Renal pelvis (tissue), 12 donors: ENCODE measurements at places on chromosomes 11 and 22.
A peak's percentile ranks its signal among the peaks of the same experiment; 100 is the strongest.

DNA sequence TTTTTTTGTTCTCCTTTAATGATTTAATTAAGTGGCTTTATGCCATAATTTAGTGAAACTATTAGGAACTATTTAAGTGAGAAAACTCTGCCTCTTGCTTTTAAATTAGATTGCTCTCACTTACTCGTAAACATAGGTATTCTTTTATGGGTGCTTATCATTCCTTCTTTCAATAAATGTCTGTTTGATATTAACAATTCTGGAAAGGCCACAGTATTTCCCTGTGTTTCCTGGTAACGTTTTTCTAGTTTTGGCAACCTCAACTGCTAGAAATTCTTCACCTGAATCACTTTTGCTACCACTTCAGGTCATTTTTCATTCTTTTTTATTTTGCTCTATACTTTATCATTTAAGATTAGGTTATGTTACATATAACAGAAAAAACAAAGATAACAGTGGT is 19.9 kb upstream of the NCR3LG1 start:
- DNase-seq, result no peak

DNA sequence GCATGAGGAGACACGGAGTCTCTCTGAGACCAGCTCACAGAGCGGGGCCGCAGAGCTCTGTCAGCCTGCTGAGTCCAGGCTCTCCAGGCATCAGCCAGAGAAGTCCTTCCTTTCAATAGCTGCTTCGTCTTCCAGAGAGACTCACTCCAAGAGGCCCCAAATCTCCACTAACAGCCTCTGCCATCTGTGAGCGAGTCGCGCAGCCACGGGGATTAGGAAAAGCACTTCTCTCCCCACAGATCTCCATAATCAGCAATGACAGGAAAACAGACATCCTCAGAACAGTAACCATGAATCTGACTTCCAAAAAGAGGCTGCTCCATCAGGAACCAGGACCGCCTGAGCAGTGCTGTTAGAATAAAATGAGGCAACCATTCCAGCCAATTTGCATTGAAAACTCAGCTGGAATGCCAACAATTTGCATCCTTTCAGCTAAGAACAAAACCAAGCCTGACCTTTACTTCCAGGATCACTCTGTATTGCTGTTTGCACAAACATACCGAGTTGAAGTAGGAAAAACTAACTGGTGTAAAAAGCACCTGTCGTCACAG is 65.4 kb downstream of the SMCO4 start:
- no peak for DNase-seq

- DNase-seq, result peak; percentile 71
Observed at GRCh38 chr11:71240865-71241691, 11.3 kb downstream of the SHANK2 start.

DNA sequence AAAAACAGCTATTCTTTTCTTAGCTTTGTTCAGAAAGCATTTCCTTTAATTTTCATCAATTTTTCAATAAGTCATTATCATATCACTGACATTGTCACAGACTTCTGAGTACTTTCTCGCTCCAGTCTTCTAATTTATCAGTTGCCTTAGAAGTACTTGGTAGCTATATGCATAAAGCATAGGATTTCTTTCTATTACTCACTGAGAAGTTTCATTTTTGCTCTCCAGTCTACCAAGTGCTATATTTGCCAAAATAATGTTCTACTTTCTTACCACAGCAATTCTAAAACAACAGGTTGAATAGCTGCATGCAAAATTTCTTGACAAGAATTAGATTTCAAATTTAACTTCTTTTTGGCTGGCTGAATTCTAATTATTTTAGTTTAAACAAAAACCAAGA is 116.3 kb downstream of the STK33 start:
- no peak for DNase-seq

DNA sequence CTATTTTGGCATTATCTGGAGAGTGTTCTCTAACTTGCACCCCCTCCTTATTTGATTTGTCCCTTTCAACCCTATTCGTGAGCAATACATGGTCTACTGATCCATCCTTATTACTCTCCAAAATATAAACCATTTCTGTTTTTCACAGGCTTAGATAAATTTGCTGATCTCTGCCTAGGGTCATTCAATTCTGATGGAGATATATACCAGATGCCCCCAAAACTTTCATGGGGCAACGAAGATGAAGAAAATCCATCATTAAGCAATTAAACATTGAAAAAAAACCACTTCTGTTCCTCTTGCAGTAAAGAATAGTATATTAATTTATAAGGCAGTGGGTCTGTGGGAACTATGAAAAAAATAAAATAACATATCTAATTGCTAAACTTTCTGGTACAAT is 313.4 kb downstream of the CASP12 start:
- no peak for DNase-seq

DNA sequence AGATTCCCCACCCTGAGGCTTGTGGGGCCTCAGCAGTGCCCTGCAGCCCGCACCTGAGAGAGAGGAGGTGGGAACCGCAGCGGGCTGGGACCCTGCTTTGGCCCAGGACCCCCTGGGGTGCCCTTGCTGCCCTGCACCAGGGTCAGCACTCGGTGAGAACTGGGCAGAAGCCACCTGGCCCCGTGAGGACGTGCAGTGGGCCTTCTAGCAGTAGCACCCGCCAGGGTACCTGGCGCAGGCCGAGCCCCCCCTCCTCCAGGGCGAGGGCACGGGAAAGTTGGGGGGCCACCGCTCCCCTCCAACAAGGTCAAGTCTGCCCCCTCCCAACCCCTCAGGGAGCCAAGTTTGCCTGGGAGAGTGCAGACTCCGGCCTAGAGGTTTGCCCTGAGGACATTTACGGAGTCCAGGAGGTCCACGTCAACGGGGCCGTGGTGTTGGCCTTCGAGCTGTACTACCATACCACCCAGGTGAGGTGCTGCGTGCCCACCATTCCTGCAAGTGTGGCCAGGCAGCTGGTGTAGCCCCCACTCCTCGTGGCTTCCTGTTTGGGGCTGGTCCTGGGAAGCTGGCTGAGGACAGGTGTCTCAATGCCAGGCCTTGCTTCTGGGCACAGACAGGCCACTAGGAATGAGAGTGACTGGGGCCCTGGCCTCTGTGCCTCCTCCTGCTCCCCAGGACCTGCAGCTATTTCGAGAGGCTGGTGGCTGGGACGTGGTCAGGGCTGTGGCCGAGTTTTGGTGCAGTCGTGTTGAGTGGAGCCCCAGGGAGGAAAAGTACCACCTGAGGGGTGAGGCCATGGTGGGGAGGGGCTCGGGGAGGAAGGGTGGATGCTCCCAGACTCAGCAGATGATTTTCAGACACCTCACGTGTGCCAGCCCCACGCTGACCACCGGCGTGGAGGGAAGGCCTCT is 3.5 kb downstream of the PGGHG start:
- DNase-seq, result no peak

DNA sequence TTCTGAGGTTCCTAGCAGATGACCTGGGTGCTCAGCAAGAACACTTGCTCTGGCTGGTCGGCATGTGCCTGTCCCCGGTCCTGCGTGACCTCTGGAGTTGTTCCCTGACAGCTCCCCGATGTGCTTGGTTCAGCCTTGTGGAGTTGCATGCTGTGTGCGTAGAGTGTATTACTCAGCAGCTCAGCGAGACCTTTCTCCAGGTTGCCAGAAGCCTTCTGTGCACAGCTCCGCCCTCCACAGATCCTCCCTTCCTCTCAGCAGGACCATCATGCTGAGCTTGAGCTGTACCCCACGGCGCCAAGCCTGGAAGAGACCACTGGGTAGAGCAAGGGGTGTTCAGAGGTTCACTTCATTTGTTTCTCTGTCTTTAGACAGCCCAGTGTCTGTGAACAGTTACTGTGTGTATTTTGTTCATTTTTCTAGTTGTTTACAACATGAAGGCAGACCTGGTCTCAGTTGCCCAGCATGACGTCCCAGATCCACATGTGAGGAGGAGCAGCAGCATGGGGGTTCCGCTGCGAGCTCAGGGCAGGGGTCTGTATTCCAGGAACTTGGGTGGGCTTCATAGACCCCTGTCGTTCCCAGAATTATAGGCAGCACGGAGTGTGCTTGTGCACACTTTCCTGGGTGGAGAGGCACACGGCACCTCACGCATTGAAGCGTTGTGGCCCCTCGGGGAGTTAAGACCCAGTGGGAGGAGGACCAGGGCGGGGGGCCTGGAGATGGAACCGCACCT is 148.6 kb downstream of the IGLL1 start:
- no peak for DNase-seq

DNA sequence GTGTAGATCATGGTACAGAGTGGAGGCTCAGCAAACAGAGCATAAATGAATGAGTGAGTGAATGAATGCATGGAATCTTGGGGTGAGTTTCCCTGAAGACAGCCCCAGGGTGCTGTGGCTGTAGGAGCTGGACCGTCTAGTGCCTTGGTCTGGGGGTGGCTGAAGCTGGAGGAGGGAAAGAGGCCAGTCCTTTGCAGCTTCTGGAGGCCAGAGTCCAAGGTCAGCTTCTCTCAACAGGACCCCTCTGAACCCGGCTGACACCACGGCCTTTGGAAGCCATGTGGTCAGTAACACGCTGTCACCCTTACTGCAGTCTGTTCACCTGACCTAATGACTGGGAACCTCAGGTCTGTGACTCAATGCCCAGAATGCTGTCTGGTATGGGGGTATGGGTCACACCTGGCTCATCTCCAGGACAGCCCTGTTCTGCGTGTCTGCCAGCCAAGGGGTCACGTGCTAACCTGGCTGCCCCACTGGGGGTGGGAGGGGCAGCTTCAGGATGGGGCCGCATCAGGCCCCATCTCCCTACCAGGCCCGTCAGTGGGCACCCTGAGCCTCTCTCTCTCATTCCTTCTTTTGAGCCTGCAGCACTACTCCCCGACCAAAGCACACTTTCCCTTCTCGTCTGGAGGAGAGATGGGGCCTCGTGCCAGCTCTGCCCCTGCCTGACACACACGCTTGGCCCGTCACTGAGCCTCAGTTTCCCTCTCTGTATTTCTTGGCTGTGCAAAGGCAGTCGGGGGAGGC is 24.1 kb upstream of the CHKA start:
- DNase-seq, result no peak

GRCh38 chr11:85123752-85124231 is 503.4 kb downstream of the DLG2 start:
- peak; percentile 20 for DNase-seq

GRCh38 chr22:27930331-27931060 is 11.4 kb upstream of the PITPNB start:
- DNase-seq, result no peak

DNA sequence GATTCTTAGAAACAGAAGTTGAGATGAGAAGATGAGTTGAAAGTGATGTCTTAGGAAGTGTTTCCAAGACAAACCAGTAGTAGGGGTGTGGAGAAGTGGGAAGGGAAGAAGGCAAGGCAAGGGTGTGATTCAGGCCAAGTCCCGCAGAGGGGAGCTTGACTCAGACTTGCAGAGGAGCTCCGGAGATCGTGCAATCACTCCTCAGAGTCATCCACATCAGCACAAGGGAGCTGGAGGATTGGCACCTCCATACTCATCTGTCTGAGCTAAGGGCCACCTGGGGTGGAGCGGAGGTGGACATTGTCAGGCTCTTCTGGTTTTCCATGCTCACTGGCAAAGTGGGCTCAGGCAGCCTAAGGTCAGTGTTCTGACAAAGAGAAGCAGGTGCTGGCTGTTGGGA is 44.4 kb downstream of the CHRDL2 start:
- DNase-seq, result no peak

DNA sequence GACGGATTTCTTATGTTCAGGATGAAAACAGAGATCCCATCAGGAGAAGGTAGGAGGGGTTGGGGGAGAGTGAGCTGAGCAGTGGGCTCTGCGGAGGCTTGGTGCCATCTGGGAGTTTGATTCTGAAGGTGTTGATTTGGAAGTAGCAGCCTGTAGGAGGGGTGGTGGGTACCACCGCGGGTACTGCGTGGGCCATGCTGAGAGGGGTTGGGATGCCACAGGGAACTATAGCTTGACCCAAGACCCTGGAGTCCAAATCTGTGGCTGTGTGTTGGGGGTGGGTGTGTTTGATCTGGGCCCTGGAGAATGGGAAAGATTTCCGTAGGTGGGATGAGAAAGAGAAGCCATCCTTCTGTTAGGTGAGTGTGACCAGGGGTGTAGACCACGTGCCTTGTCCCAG is 5.0 kb downstream of the INCENP start:
- DNase-seq, result no peak

GRCh38 chr11:117361432-117361831 is 33.8 kb downstream of the CEP164 start:
- no peak for DNase-seq

GRCh38 chr11:61146416-61146815 is 14.8 kb downstream of the VPS37C start:
- DNase-seq, result no peak

- DNase-seq, result no peak
Observed at GRCh38 chr11:9943386-9944110, 279.7 kb downstream of the SWAP70 start.

GRCh38 chr11:126948563-126948962 is 52.0 kb downstream of the KIRREL3 start:
- DNase-seq, result no peak

GRCh38 chr11:63663809-63664208 is 7.4 kb downstream of the ATL3 start:
- no peak for DNase-seq

GRCh38 chr11:91906871-91907624 is 317.6 kb upstream of the FAT3 start:
- no peak for DNase-seq

GRCh38 chr11:118531597-118532084 is 649 bp downstream of the TMEM25 start:
- DNase-seq, result no peak
